ENCODE measurements at places on chromosomes 3 and 15. TPM values are rescaled to one million over a fixed set of nuclear protein-coding genes. Genes with fewer than 3 reads are reported as not detected.

GRCh38 chr3:137764563-137765309 is 621 bp downstream of the SOX14 start:
- DNase-seq: no peak

- DNase-seq: no peak
Measured at GRCh38 chr3:120416868-120417267, 33.9 kb downstream of the FSTL1 start.

GRCh38 chr15:78661001-78661400 is 20.0 kb upstream of the CHRNB4 start:
- DNase-seq: no peak

GRCh38 chr3:122092460-122093165 is 37.5 kb downstream of the CD86 start:
- no peak for DNase-seq

DNA sequence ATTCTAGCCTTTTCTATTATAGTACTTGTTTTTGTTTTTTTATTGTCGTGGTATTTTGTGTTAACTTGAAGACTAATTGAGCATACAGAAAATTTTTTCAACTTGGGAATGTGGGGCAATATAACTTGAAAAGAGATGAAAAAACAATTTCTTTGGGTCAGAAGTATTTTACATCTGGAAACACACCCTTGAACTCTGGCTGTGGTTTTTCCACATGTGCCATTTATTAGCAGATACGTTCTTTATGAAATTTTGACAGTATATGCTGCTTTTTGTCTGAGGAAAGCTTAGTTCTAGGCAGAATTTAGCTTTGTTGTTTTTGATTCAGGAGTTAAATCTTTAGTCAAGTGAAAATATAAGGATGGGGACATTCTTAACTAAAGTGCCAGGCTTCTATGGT is 44.7 kb downstream of the TCF12 start:
- no peak for DNase-seq

GRCh38 chr15:78951841-78952238 is 7.0 kb upstream of the CTSH start:
- no peak for DNase-seq

DNA sequence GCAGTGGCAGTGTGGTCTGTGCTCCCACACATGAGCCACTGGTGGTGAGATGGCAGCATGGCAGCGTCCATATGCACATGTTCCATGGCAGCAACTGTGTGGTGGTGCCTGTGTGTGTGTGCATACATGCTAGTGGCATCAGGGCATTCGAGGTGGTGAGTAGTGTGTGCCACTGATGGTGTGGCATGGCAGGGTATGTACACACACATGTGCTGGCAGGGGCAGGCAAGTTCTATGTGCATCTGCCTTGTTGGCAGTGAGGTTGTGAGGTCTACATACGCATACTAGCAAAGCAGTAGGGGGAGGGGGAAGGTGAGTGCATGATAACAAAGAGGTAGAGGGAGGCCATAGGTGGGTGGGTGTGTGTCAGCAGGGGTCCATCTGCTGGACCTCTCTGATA is 378.7 kb downstream of the C3orf38 start:
- DNase-seq: no peak

The CRABP1 gene
- not detected for total RNA-seq

The RLBP1 gene
- total RNA-seq: not detected

GRCh38 chr3:86990012-86990733 is 776 bp downstream of the VGLL3 start:
- DNase-seq: no peak

The NDN gene
- total RNA-seq: 83.0 TPM
